ENCODE measurements at places on chromosomes 12 and 14.

DNA sequence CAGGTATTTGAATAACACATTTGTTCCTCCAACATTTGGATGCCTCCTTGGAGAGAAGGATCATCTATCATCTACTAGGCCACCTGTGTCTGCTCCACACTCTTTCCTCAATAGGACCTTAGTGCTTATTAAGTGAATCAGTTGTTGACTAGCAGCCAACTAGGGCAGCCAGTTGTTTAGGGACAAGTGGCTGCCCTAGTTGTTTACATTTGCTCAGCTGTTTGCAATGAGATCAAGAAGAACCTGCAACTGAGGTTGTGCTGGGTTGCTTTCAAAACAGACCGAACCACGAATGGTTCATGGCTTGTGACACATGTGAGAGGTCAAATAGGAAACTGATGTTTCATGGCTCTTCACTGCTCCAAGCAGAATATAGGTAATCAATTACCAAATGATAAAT is 53.8 kb downstream of the TMCC3 start:
- DNase-seq, result no peak

DNA sequence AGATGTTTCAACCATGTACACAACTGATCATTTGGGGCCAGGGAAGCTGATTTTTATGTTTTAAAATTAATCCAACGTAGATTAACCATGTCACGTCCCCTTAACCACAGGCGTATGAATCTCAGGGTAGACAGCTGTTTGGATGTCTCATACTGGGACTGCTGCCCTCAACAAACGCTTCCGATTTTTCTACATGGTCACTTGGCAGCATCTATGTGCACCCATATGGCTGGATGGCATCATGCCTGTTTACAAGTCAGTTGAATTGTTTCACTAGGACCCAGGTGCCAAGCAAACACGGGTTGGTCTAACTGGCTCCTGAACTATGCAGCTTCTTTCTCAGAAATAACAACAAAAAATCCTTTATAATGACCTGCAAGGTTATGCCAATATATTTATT is 393.8 kb downstream of the NPAS3 start:
- DNase-seq, result no peak

DNA sequence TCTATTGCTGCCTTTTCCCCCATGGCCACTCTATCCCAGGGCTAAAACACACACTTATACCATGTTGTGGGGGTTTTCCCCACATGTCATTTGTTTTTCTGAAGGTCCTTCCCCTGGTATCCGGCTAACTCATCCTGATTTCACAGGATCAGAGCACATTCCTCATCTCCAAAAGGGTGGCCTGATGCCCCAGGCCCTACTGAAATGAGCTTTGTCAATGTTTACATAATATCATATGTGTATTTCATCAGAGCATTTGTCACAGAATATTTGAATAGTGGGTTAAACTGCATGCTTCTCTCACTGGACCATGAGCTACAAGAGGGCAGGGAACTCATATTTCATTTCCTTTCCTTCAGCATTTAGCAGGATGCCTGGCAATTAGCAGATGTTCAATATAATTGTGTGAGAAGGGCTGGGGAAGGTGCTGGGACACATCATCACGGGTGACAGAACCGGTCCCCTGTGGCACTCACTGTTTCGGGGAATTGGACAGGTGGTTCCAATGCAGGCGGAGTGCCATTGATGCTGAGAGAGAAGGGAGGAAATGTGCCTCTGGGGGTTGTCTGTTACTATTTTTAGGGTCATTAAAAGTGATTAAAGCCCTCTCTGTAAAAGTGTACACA is 26.8 kb downstream of the EMP1 start:
- no peak for DNase-seq

DNA sequence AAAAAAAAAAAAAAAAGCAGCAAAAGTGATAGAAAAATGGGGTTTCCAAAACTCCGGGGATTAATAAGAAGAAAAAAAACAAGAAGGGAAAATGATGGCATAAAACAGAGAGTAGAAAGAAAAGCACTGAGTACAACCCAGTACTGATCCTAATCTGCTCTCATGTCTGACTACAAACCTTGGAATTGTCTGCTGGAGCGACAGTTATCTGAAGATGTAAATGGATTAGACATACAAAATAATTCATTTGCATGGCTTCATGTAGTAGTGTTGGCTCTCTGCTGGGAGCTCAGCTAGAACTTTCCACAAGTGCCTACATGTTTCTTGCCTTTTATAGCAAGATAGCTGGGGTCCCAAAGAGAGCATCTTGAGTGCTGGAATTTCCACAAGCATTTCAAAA is 34.2 kb downstream of the ZCRB1 start:
- no peak for DNase-seq

DNA sequence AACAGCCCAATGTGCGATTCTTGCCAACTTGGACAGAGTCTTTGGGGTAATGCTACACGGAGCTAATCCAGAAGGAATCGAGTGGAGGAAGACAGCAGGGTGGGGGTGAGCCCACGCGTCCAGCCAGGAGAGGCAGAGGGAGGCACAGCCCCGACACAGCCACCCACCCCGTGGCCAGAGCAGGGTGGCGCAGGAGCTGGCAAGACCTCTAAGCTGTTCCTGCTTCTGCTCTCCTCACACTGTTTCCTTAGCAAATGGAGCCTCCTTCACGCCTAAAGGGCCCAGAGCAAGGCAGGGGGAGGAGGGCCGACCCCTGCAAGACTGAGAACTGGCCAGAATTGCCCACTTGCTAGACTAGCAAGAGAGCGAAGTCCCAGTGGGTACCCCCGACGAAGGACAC is 91.5 kb downstream of the FBXL14 start:
- DNase-seq, result no peak

GRCh38 chr14:96802963-96803362 is 5.8 kb downstream of the VRK1 start:
- no peak for DNase-seq
